ENCODE measurements at places on chromosomes 13 and 19. TPM values are rescaled to one million over a fixed set of nuclear protein-coding genes. Genes with fewer than 3 reads are reported as not detected.

- no peak for ATAC-seq
Measured at GRCh38 chr19:14686411-14686810, 3.4 kb upstream of the ZNF333 start.

GRCh38 chr19:21101521-21102242 lies 19.7 kb downstream of the ZNF714 start:
- ATAC-seq = no peak

GRCh38 chr19:55082020-55082851 lies 6.6 kb downstream of the EPS8L1 start:
- no peak for ATAC-seq

- ATAC-seq = peak; percentile 91
Measured at GRCh38 chr13:100588331-100589177, at the start of gene GGACT. Gene GGACT (minus strand): TSS chr13:100588789. CDS start chr13:100532591, 56,198 bp downstream.

GRCh38 chr19:11067356-11068113 lies 21.7 kb upstream of the LDLR start:
- peak; percentile 40 for ATAC-seq

DNA sequence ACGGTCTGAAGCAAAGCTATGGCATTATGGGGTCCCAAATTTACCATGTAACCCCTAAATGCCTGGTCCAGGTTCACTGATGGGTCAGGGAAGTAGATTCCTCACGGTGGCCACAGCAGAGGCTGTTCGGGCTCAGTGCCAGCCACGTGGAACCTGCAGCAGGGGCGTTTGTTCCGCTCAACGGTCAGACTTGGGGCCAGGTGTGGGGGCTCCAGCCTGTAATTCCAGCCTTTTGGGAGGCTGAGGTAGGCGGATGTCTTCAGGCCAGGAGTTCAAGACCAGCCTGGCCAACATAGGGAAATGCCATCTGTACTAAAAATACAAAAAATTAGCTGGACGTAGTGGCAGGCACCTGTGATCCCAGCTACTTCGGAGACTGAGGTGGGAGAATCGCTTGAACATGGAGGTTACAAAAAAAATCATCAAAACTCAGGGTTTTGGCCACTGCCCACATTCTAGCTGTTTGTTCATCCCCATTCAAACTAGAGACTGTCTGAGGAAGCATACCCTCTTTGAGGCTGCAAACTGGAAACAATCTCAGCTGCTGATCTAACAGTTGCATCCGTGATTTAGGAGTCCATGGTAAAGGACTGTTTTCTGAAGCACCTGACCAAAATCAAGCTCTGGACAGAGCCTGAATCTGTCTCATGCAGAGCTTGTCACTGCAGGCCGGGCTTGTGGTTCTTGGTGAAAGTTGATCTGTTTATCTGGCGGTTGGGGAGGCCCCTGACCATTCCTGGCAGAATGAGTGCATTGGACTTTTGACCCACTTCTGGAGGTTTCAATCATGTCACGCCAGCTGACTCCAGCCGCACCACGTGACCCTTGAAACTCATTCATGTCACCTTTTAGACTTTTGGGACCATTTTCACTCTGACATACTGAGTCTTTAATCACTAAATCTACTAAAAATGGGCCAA lies 30.2 kb upstream of the ZNF331 start:
- ATAC-seq = no peak

- no peak for ATAC-seq
Measured at GRCh38 chr19:44814517-44814916, 5.6 kb downstream of the BCAM start.

DNA sequence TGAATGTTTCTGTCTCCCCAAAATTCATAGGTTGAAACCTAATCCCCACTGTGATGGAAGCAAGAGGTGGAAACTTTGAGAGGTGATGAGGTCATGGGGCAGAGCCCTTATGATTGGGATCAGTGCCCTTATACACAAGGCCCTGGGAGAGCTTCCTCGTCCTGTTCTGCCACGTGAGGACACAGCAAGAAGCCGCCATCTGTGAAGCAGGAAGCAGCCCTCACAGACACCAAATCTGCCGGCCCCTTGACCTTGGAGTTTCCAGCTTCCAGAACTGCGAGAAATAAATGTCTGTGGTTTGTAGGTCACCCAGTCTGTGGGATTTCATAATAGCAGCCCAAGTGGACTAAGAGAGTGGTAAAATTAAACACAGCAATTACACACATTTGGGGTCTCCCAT lies 737.4 kb downstream of the UQCRFS1 start:
- no peak for ATAC-seq

DNA sequence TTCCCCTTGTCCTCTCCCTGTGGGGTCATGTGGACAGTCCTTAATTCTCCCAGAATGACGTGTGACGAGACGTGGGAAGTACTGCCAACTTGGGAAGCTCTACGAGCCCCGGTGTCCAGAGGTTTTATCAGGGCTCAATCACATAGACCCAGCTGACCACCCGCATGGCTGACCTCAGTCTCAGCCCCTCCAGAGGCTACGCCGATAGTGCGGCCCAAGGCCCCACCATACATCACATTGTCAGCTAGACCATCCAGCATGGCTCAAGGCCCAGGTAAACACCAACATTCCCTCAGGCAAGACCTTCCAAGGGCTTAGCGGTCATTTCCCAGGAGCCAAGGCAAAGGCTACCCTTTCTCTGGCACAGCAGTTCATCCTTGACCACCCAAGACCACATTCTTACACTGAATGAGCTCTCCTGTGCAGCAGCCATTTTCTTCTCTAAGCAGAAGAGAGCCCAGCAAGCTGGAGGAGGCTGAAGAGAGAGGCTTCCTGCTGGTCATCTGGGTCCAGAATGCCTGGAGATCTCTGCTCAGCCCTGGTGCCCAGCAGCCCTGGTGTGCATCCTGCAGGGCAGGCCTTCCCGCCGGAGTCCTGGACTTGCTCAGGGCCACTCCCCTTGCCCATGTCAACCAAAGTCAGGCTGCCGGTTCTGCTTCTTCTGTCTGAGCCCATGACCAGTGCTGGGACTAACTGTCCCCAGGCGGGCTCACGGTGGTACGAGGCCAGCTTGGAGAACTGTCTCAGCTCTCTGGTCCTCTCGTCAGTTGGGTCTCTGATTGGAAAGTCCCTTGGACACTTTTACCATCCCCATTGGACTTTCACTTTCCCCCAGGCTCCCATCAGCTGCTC lies 7.9 kb upstream of the F10 start:
- no peak for ATAC-seq

DNA sequence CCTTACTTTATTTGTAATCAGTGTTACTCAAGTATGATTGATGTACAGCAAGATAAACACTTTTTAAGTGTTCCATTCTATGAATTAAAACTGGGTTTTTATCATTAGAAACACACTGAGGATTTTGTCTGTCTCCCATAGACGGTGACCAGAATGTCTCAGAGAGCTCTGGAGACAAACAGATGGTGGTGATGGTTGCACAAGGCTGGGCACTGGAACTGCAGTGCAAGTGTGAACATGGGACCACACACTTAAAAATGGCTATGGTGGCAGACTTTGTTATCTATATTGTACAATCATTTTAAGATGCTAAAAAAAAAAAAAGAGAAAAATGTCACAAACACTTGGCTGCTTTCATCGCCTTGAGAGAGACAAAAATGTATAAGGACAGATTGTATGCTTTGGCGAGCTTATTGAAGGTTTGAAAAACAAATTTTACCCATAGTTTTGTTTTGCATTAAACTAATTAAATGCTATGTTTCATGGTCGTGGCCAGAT lies 273.0 kb downstream of the SHISA2 start:
- no peak for ATAC-seq

DNA sequence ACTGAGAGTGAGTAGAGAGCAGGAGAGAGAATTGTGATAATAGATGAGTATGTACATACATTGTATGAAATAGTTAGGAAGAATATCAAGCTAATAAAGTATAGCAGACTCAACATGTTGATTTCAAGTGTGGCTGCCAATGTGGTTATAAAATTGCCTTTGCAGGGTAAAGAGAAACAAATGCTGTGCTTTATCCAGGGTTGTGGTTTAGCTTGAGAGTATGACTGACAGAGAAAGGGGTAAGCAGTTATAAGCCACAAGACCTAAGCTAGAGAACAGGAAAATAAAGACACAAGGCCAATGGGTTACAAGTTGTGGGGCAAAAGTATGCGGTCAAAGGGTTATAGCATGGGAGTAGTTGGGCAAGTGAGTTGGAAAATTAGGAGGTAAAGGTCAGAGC lies 1217.5 kb downstream of the DIAPH3 start:
- no peak for ATAC-seq

SSBP4 gene
- total RNA-seq = 15.7 TPM
